Fibroblast of skin of abdomen (primary cell): ENCODE measurements at places on chromosomes 3 and 15.

DNA sequence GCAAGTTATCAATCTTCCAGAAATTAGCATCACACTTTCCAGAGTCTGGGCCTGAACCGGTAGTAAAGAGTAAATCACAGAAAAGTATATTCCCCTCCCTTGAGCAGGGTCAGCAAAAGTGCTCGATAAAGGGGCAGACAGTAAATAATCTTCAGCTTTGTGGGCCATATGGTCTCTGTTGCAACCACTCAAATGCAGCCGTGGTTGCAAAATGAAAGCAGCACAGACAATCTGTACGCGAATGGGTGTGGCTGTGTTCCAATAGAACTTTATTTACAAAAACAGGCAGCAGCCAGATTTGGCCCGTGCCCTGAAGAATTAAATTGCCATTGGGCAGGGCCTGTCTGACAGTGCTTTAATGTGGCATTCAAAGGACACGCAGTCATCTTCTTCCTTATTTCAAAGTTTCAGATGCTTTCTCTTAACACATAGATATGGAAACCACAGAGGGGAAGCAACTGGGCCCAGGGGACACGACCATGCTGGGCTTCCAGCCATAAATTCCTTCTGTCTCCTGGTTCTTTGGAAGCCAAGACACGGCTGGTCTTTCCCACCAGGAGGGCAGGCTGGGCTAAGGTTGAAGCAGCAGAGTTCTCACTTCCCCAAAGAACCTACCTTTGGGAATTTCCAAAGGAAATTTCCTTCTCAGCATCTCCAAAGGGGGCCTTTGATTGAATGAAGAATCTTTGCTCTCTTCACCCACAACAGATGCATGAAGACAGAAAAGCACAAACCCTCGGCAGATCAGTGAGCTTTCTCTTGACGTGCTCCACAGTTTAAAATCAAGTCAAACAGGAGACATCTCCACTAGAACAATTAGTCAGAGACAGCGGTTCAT, 489.8 kb upstream of the PROK2 start:
- DNase-seq = peak; percentile 88

DNA sequence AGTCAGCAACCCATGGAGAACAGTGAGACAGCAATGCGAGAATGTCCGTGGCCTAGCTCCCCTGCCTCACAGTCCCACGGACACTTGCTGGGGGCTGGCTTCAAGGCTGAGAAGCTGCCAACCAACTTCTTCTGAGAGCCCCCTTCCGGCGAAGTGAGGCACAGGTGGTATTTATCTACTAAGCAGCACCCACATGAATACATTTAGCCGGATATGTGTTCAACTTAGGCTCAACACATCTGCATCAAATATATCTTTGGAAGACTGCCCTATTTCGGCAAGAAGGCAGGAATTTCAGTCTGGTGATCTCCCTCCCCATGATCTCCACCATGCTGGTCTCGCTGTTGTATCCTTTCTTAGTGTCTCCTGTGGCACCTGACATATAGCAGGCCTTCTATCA, 340.9 kb upstream of the NR2E3 start:
- peak; percentile 84 for DNase-seq

GRCh38 chr3:20225769-20226168, 39.8 kb upstream of the SGO1 start:
- DNase-seq = peak; percentile 45

- no peak for DNase-seq
Measured at GRCh38 chr15:65399001-65399706, 21.4 kb upstream of the IGDCC3 start.

DNA sequence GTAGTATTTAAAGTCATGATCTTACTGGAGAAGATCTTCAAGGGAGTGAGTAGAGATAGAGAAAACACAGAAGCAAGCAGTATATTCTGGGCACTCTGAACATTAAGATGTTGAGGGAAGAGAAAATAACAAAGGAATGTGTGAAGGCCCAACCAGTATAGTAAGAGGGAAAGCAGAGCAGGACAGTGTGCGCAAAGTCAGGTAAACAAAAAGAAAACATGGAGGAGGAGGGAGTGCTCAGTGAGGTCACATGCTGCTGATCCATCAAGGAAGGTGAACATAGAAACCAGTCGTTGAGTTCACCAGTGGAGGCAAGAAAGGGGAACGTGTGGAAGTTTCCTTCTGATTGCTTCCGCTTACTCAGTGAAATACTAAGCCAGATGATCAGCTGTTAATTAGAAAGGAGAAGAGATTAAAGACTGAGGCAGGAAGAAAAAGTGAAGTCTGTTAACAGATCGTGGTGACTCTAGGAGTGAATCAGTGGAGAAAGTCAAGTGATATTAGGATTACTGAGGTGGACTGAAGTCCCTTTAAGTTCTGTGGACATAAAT, 47.2 kb downstream of the OPA1 start:
- no peak for DNase-seq

DNA sequence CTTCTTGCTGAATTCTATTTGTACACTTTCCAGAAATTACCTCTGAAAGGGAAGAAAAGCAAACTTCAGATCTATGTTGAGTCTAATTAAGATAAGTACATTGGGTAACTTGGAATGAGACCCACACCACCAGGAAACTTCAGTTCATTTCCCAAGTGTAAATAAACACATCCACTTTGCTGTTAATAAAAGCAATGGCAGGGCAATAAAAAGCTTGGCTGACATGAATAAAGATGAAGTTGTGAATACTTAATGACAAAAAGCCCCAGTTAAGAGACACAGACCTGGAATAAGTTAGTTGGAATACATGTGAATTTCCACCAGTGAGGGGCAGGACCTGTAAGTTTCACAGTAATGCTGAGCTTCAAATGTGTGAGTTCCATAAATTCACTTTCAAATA, 83.3 kb downstream of the MEX3B start:
- DNase-seq = no peak

GRCh38 chr3:179463319-179463718, 12.0 kb upstream of the GNB4 start:
- no peak for DNase-seq

GRCh38 chr3:160027541-160028195, 39.0 kb downstream of the IL12A start:
- DNase-seq = peak; percentile 57

GRCh38 chr15:68481321-68481720, 49.4 kb upstream of the ITGA11 start:
- no peak for DNase-seq

- DNase-seq = no peak
Measured at GRCh38 chr3:114057011-114057347, 442 bp downstream of the QTRT2 start.

DNA sequence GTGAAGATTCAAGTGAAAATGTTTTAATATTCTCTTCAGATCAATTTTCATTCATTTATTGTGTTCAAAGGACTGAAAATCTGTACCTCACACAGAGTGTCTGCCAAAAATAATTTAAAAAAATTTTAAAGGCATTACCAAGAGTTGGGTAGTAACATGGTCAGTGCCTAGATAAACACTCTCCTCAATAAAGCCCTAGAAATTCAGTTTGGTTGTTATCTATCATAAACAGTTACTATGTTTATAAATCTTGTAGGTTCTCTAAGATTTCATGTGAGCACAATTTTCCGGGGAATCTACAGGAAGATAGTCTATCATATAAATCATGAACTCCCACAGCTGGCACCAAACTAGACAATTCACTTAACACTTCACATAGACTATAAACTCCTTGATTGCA, 128.6 kb downstream of the GSK3B start:
- no peak for DNase-seq

DNA sequence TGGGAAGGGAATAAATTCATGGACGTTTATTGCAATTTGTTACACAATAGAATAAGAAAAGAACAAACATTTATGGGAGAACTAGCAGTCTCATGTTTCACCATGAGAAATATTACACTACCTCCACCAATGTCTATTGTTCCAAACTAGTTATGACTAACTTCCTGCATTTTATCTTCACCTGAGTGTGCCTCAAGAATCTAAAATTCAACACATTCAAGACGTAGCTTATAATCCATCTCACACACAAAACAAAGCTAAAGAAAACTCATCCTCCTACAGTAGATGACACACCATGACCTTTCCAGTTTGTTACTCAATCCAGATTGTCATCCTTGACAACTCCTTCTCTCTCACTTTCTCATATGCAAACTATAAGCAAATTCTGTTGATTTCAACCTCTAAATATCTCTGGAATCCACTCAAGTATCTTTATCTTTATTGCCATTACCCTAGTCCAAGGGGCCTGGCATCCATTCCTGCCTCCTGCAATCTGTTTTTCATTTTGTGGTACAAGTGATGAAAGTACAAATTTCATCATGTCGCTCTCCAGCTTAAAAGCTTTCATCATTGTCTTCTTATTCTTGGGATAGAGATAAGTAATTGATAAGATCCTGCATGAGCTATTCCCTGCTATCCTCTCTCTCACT, 229.9 kb downstream of the NR2F2 start:
- no peak for DNase-seq

- peak; percentile 25 for DNase-seq
Measured at GRCh38 chr15:78347586-78348543, 7.7 kb downstream of the CRABP1 start.

GRCh38 chr3:41715376-41715775, 246.5 kb downstream of the ULK4 start:
- no peak for DNase-seq

GRCh38 chr15:29344474-29344873, 74.9 kb upstream of the NSMCE3 start:
- DNase-seq = no peak

DNA sequence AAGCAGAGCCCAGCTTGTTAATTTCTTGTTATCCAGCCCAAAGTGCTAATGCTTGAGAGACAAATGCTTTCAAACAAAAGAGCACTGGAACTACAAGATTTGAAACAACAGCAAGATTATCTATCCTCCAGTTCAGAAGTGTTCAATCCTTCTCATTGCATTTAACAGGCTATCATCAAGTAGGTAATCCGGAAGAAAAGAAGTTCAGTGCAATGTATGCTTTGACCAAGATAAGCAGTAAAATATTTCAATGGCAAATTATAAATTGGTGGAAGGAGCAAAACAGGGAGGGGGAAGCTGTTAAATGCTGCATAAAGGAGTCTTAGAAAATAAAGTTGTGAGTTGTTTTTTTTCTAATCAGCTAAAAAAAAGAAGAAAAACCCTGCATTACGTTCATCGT, 8.8 kb downstream of the LRIG1 start:
- no peak for DNase-seq

- peak; percentile 56 for DNase-seq
Measured at GRCh38 chr3:15682561-15683185, 81.1 kb downstream of the BTD start.

- peak; percentile 91 for DNase-seq
Measured at GRCh38 chr3:171526869-171527268, 66.7 kb upstream of the TNIK start.

GRCh38 chr15:49212897-49213296, 42.9 kb downstream of the GALK2 start:
- DNase-seq = no peak

DNA sequence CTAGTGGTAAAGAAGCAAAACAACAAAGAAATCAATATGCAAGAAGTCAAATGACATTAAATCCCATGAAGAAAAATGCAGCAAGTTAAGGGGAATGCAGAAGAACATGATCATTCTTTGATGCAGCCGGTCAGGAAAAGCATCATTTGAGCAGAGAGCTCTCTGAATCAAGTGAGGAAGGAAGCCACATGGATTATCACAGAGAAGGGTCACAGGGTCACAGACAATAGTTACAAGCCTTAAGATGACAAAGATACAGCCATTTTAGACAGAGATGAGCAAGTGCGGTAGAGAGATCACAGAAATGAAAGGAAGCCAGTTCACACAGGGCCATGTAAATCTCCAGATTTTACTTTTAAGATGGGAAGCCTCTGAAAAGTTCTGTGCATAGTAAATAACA, 43.9 kb downstream of the UBE3A start:
- DNase-seq = no peak

- DNase-seq = no peak
Measured at GRCh38 chr3:186526256-186526606, 17.9 kb downstream of the CRYGS start.

DNA sequence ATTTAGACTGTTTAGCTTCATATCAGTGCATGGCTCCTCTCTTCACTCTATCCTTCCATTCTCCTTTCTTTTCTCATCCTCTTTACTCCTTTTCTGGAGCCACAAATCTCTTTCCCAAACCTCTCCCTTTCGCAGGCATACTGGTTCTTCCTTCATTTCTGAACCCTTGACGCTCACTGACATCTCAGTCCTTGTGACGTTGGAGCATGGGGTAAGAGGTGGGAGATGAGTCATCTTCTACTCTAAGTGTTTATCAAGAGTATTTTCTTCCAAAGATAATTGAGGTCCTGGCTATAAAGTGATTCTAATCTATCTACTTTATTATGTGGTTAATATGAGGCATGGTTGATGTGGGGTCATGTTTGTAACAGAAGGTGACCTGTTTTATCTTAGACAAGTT, 414.2 kb downstream of the AGBL1 start:
- DNase-seq = no peak

GRCh38 chr15:101275018-101275417, 2.3 kb downstream of the SELENOS start:
- no peak for DNase-seq

GRCh38 chr15:68706931-68707330, 113.8 kb downstream of the ANP32A start:
- DNase-seq = no peak

DNA sequence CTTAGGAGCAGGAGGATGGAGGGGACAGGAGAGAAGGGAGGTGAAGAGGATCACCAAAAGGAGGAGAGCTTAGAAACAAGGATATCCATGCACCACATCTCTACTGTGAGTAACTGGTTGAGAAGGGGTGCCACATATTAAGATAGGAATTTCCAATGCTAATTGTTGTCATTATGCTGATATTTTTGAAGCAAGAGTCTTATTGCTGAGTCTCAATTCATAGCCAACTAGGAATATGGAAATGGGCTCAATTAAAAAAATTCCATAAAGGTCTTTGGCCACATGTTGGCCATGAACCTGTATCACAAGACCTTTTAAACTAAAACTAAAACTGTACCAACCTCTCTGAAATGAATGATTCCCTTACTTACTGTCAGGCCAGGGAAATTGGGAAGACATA, 642.6 kb downstream of the MAGI1 start:
- DNase-seq = no peak

GRCh38 chr3:38297537-38297936, 15.4 kb downstream of the SLC22A14 start:
- no peak for DNase-seq

GRCh38 chr3:194134231-194134756, 1.7 kb upstream of the HES1 start:
- no peak for DNase-seq

GRCh38 chr3:37826502-37826901, 35.2 kb upstream of the CTDSPL start:
- no peak for DNase-seq

- DNase-seq = no peak
Measured at GRCh38 chr3:102484363-102484762, 49.5 kb downstream of the ZPLD1 start.

GRCh38 chr15:101162701-101163483, 89.0 kb downstream of the CHSY1 start:
- no peak for DNase-seq

GRCh38 chr15:25810631-25811091, 52.5 kb downstream of the ATP10A start:
- DNase-seq = no peak

- peak; percentile 82 for DNase-seq
Measured at GRCh38 chr3:156816794-156817645, 9.1 kb upstream of the LEKR1 start.

- DNase-seq = peak; percentile 33
Measured at GRCh38 chr3:66904336-66904735, 93.8 kb upstream of the KBTBD8 start.
